CD4-positive, alpha-beta T cell treated with Interleukin-4 for 4 hours (primary cell): ENCODE measurements at places on chromosomes 3 and 15.

DNA sequence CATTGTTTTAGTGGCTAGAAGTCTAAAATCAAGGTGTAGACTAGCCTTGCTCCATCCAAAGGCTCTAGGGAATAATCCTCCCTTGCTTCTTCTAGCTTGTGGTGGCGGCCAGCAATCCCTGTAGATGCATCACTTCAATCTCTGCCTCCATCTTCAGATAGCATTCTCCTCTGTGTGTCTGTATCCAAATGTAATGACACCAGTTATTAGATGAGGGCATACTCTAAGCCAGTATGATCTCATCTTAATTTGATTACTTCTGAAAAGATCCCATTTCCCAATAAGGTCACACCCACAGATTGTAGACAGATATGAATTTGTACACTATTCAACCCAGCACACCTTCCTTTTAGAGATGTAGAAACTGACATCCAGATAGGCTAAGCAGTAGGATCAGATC lies 334.5 kb upstream of the KCNMB2 start:
- DNase-seq = no peak

GRCh38 chr3:107994181-107994580 lies 96.7 kb downstream of the CD47 start:
- DNase-seq = no peak

DNA sequence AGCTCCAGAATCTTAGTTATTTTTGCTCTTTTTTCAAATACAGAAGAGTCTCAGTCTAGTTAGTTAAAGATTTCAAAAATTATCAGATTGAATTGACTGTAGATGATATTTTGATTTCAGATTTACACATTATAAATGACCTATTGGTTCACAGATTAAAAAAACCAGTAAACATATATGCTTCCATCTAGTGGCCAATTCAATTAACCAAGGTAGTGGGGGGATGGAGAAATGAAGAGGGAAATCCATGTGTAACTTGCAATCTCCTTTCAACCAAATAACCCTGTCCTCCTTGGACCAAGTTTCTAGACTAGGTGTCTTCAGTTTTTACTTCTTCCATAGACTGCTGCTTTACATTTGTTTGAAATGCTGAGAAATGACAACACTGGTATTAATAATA lies 789.8 kb downstream of the ROBO1 start:
- DNase-seq = no peak

DNA sequence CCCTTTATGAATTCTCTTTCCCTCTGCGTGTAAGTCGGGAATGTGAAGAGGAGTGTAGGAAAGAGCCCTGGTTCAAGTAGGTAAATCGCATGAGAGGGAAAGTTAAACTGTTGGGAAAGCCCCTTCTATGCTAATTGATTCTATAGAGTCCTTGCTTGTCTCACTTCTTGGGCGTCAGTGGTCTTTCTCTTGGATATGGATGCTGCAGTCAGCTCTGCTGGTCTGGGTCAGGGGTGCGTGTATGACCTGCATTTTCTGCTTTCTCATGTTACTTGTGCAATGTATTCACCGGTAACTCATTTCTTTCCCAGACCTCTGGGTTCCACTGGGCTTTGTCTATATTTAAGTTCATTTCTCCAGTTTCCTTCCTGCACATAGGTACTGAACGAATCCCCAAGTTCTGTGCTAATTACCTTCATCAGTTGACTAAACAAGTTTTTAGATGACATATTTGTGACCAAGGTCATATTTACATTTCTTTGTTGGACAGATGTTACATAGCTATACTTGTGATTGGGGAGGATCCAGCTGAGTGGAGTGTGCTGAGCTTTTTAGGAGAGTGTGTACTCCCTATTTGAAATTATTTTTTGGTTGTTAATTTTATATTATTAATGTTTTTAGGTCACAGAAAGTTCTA lies 1.4 kb downstream of the SETD5 start:
- peak; percentile 46 for DNase-seq

GRCh38 chr15:73756947-73757513 lies 3.9 kb upstream of the INSYN1 start:
- DNase-seq = no peak

DNA sequence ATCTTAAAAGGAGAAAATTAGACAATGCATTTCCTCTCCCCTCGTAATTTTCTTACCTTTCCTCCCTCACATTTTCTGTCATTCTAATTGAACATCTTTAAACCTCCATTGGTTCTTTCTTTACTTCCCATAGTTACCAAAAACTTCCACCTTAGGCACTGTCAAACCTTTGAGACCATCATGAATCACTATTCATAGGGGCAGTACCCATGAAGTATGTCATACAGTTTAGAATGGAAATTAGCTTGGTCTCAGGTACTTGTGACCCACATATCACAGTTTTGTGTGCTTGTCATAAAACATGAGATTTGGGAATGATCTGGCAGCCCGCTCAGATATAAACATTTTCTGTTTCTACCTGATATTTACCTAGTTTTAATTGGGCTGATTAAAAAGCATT lies 50.1 kb downstream of the KCNMB3 start:
- DNase-seq = no peak

DNA sequence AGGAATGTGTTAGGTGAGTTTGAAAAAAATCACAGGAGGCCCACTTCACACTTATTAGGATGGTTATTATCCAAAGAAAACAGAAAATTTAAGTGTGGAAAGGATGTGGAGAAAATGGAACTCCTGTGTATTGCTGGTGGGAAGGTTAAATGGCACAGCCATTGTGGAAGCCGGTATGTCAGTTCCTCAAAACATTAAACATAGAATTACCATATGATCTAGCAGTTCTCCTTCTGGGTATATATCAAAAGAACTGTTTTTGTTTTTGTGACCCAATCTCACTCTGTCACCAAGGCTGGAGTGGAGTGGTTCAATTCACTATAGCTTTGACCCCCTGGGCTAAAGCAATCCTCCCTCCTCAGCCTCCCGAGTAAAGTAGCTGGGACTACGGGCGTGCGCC lies 10.4 kb upstream of the ZFYVE19 start:
- DNase-seq = no peak

GRCh38 chr15:46681901-46682300 lies 1035.4 kb upstream of the SEMA6D start:
- no peak for DNase-seq

DNA sequence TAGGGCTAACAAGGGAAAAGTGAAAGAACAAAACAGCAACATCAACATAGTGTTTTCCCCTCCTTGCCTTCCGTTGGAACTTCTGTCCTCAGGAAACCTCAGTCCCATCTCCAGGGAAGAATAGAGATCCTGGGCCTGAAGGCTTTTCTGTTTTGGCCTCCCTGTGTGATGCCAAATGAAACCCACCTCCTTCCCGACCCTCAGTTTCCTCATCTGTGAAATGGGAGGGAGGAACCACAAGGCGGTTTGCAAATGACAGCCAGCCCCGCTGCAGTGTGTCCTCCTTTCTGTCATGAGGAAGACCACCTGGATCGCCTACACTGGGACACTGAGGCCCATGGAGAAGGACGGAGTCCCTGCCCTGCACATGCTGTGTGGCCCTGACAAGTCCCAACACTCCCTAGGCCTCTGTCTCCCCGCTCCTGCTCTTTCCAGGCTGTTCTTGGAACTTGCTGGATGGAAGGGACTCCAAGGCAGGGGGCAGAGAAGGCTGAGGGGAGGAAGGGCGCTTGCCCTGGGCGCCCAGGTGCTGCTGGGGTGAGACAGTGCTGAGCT lies 28.5 kb upstream of the FBLN2 start:
- no peak for DNase-seq

- no peak for DNase-seq
Observed at GRCh38 chr3:47280519-47280918, 2.1 kb downstream of the KIF9 start.

DNA sequence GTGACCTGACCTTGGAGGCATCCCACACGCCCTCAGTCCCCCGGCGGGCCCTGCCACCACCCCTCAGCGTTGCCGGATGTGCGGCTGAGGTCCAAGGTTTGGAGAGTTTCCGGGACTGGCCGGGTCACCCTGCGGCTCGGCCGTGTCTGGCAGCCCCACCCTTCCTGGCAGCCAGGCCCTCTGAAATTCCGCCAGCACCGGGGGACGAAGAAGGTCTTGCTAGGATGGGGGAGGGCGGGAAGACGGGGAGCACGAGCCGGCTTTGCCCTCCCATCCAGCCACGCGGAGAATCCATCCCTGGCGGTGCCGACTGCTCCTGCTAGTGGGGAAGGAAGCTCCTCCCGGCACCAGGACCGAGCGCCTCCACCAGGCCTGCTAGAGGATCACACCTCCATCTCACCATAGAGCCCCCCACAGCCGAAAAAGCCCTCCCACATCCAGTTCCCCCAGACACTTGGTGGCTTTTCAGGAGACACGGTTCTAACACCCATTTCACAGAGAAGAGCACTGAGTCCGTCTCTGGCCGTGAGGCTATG lies 81.5 kb downstream of the CPN2 start:
- no peak for DNase-seq

DNA sequence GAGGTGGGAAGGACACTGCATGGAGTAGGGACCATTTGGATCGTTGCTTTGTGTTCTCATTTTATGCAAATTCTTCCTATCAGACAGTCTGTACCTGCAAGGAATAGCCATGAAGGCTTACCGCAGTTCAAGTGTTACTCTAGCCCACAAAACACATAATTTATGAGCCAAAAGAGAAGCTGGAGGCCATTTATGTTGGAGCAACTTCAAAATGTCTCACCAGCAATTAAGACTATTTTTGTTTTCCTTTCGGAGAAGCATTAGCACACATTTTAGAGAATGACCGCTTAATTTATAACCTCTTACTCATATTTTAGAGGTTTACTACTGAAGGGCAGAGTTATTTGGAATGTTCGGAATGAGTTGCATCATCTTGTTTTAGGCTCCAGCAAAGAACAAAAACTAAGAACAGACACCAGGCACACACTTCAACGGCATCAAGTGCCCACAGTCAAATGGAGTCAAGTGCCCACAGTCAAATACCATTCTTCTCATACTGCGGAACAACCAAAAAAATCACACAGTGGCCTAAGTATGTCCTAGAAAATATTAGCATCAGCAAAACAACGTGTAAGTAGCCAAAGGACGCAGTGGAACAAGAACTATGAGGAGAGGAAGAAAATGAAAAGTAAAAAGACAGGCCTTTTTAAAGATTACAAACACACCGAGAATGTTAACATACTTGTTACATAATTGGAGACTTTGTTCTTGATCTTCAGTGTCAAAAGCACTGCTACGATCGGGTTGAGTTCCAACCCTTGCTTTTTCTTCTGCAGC lies 17.5 kb upstream of the GOLGA8J start:
- no peak for DNase-seq

GRCh38 chr3:125990253-125990970 lies 21.4 kb downstream of the ROPN1B start:
- peak; percentile 57 for DNase-seq

GRCh38 chr3:50302095-50303012 lies 1.0 kb downstream of the HYAL1 start:
- no peak for DNase-seq

- DNase-seq = no peak
Observed at GRCh38 chr3:126381966-126382365, 12.7 kb upstream of the CFAP100 start.

GRCh38 chr3:72006631-72007556 lies 221.9 kb upstream of the PROK2 start:
- DNase-seq = no peak

GRCh38 chr3:107975529-107976201 lies 115.2 kb downstream of the CD47 start:
- DNase-seq = peak; percentile 33
